Activated naive CD8-positive, alpha-beta T cell treated with anti-CD3 and anti-CD28 coated beads, Interleukin-2, amount 10 ng/mL, durations not matched to agents 7 days and 5 days (primary cell): ENCODE measurements at places on chromosomes 13 and 19. TPM values are rescaled to one million over a fixed set of nuclear protein-coding genes. Genes with fewer than 3 reads are reported as not detected.

Gene NLRP7
- not detected for total RNA-seq

Gene CLEC11A
- 2.4 TPM for total RNA-seq

Gene KIR3DL2
- 0.36 TPM for total RNA-seq

Gene TMPRSS9
- total RNA-seq = 0.22 TPM

DNA sequence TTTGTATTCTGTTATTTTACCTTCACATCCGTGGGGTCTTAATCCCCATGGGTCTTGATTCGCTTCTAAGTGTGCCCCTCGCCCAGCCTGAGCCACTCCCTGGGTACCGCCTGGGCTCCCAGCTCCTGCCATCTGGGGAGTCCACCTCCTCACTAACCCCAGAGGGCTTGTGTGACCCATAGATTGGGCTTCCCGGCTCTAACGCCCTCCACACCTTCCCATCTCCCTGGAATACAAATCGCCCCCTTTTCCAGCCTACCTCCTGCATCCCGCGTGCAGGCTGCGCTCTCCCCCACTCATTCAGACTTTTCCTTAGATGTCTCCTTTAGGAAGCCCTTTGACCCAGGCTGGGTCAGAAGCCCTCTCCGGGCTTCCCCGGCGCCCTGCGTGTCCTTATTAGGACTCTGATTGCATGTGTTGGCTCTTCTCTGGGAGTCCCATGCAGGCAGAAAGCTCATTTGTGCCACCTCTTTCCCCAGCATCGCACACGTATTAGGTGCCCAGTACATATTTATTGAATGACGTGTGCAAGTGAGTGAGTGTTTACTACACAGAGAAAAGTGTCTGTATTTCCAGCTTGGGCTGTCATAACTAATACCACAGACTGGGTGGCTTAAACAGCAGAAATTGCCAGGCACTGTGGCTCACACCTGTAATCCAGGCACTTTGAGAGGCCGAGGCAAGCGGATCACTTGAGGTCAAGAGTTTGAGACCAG lies 757 bp downstream of the CCDC124 start:
- peaks cover 1% of the 10 kb centered on the region for H3K27me3 ChIP-seq
- H3K27ac ChIP-seq = peak overlapping the region; percentile 95
- peaks cover 16% of the 10 kb centered on the region for H3K4me1 ChIP-seq
- H3K36me3 ChIP-seq = no peaks in the 10 kb centered on the region
- no peak for DNase-seq
- peak overlapping the region; percentile 94 for H3K4me3 ChIP-seq

GRCh38 chr19:11375143-11375948 lies 880 bp downstream of the SWSAP1 start:
- H3K36me3 ChIP-seq = peaks cover 14% of the 10 kb centered on the region
- DNase-seq = peak; percentile 81
- no peaks in the 10 kb centered on the region for H3K27me3 ChIP-seq
- no peak overlapping the region for H3K27ac ChIP-seq

GRCh38 chr13:40232311-40233040 lies 434.0 kb downstream of the FOXO1 start:
- peaks cover 10% of the 10 kb centered on the region for H3K36me3 ChIP-seq
- peaks cover 4% of the 10 kb centered on the region for H3K4me1 ChIP-seq
- H3K27me3 ChIP-seq = no peaks in the 10 kb centered on the region
- H3K27ac ChIP-seq = no peak overlapping the region
- no peak for DNase-seq

DNA sequence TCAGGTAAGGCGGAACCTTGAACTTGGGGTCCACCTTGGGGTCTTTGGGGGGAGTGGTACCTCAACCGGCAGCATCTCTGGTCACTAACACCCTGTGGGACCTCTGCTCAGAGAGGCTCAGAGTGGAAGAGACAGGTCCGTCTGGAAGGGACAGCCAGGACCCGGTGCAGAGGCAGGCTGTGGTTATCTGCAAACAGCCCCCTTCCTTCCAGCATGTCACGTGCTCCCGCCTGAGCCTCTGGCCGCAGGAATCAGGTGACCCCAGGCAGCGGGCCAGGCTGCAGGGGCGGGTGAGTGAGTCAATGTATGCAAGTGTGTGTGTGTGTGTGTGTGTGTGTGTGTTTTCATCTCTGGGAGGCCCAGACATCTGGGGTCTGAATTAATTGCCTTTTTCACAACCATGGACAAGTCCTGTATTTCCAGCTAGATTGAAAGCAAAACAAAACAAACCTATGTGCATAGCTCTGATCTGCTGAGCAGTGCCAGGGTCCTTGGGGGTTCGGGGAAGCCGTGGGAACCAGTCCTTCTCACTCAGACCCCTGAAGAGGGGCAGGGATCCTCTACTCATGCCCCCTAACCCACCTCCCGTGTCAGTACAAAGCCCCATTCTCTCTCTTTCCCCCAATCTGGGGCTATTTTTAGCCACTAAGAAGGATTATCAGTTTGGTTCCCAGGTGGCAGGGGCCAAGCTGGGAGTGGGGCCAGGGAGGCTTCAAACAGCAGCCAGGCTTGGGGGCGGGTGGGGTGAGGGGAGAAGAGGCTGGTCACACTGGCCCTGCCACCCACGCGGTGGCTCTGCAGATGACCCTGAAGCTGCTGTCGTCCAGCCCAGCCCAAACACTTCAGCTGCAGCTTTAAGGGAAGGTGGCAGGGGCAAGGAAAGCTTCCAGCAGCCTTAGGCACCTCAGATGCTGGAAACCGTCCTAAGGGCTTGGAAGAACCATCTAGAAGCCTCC lies 31.4 kb downstream of the CERS4 start:
- H3K4me1 ChIP-seq = peaks cover 24% of the 10 kb centered on the region
- H3K27me3 ChIP-seq = no peaks in the 10 kb centered on the region
- H3K27ac ChIP-seq = peak overlapping the region; percentile 77
- H3K4me3 ChIP-seq = peak overlapping the region; percentile 61
- peak; percentile 72 for DNase-seq

DNA sequence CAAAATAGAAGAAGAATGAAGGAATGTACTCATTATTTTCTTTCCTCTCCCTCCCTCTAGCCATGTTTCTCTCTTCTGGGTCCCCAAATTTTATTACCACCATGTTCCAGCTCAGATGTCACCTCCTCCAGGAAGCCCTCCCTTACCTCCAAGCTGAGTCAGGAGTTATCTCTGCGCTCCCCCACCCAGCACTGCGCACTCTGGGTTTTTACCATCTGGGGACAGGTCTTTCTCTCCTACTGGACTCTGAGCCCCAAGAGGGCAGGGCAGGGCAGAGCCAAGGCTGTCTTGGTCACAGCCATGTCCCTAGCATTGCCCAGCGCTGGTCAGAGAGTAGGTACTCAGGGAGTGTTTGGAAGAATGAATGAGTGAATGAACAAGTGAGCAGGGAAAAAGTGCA lies 2.9 kb downstream of the GNG8 start:
- peak overlapping the region; percentile 83 for H3K4me3 ChIP-seq
- no peak for DNase-seq
- peaks cover 18% of the 10 kb centered on the region for H3K4me1 ChIP-seq
- H3K27ac ChIP-seq = peak overlapping the region; percentile 68

- peaks cover 16% of the 10 kb centered on the region for H3K4me1 ChIP-seq
- no peak overlapping the region for H3K4me3 ChIP-seq
- DNase-seq = no peak
- H3K27me3 ChIP-seq = peaks cover 26% of the 10 kb centered on the region
These were observed 2.8 kb upstream of the KLF5 start for GRCh38 chr13:73055813-73056564.

DNA sequence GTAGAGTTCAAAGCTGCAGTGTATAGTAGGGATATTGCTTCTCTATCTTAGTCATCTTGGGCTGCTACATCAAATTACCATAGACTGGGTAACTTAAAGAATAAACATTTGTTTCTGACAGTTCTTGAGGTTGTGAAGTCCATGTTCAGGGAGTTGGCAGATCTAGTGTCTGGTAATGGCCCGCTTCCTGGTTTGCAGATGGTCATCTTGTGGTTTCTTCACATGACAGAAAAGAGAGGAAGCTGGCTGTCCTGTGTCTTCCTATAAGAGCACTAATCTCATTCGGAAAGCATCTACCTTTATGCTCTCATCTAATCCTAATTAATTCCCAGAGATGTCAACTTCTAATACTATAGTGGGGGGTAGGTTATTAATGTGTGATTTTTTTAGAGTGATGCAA lies 6.2 kb downstream of the ZNF763 start:
- H3K27ac ChIP-seq = no peak overlapping the region
- no peak for DNase-seq
- no peaks in the 10 kb centered on the region for H3K4me1 ChIP-seq

DNA sequence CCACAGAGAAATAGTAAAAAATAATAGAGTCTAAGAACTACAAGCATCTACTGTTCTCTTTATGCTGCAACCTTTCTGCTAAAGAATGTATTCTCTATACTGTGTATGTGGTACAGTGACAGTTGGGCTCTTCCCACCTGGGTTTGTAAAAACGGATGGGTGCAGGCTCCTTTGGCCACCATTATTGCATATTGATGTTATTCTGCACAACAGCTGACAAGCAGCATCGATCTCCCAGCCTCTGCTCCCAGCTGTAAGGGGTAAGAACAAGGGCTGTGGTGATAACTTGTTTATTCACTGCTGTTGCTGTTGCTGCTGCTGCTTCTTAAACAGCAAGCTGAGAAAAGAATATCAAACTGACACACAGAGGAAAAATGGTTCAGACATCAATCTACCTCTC lies 56.1 kb downstream of the KCNRG start:
- no peaks in the 10 kb centered on the region for H3K27me3 ChIP-seq
- DNase-seq = no peak
- H3K4me1 ChIP-seq = peaks cover 30% of the 10 kb centered on the region
- no peak overlapping the region for H3K4me3 ChIP-seq
- H3K36me3 ChIP-seq = peaks cover 46% of the 10 kb centered on the region
- H3K27ac ChIP-seq = no peak overlapping the region

- H3K36me3 ChIP-seq = no peaks in the 10 kb centered on the region
- DNase-seq = no peak
- no peaks in the 10 kb centered on the region for H3K4me1 ChIP-seq
These were observed 108.2 kb upstream of the WASF3 start for GRCh38 chr13:26449063-26449848.

DNA sequence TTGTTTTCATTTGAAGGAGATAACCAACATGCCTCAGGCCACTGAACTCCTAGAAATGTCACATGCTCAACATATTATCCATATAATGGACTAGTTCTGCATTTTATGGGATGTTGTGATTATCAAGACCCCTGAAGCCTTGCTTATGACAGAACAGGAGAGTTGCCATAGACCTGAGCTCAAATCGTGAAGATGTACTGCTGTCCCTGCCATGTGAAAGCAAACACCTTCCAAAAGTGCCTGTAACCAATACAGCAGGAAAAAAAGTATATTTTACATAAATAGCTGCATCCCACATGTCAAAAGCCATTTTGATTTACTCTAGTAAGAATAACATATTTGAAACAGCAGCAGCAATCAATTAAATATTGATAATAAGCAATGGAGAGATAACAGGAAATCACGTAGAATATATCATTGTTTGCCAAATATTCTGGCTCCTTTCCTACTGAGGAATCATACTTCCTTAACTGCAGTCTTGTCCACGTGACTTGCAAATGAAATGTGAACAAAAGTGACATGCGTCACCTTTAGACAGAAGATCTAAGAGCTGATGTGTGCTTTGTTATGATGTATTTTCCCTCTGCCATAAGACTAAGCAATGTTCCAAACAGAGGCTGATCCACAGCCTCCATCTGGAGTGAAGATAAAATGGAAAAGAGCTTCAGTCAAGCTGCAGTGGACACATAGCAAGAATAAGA lies 33.5 kb downstream of the SLC25A30 start:
- no peak for DNase-seq
- H3K27me3 ChIP-seq = no peaks in the 10 kb centered on the region
- H3K27ac ChIP-seq = no peak overlapping the region
- peaks cover 14% of the 10 kb centered on the region for H3K4me1 ChIP-seq
- H3K36me3 ChIP-seq = peaks cover 17% of the 10 kb centered on the region

DNA sequence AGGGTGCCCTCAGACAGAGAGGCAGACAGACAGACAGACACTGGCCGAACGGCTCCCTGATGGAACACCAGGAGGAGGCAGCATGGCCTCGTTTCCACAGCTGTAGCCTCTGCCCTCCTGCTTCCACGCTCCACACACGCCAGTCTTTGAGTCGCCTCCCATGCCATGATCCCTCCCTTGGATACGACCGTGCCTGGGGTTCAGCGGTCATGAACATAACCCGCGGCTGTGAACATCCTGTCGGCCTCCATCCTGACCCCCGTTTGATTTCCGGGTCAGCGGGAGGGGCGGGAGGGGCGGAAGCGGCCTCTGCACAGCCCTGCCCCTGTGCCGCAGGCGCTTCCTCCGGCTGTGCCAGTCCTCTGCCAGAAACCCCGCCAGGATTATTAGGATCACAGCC lies 23.4 kb downstream of the GP6 start:
- H3K36me3 ChIP-seq = peaks cover 60% of the 10 kb centered on the region
- H3K27me3 ChIP-seq = no peaks in the 10 kb centered on the region
- peak overlapping the region; percentile 47 for H3K4me3 ChIP-seq
- peak overlapping the region; percentile 13 for H3K27ac ChIP-seq
- no peak for DNase-seq
- H3K4me1 ChIP-seq = peaks cover 2% of the 10 kb centered on the region

DNA sequence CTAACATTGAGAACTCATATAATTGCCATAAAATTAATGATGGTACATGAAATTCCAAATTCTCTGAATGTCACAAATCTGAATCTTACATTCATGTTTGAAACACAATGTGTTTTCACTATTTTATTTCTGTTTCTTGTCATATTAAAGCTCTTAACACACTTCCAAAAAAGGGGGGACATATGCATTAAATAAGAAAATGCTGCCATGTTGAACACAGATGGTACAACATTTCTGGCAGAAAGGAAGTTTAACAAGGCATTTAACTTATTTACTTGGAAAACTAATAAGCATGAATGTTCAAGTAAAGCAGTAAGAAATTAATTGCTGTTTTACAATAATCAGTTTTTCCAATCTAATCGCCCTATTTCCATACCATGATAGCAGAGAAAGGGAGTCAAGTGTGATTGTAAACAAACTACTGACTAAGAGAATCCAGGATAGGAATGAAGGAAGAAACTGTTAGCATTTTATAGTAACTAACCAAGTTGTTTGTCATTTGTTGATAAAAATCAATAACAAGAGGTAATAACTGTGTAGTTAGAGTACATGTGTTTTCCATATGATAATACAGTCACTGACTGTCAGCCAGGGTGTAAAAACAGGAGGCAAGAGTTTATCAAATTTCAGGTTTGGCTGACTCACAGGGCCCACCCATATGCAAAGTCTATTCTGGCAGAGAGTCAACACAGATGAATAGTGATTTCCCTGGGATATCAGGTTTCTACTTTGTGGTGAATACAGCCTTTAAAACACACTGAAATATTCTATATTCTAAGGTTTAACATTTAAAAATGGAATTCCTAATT lies 5.7 kb upstream of the FOXO1 start:
- H3K27me3 ChIP-seq = no peaks in the 10 kb centered on the region
- H3K4me3 ChIP-seq = no peak overlapping the region
- H3K36me3 ChIP-seq = no peaks in the 10 kb centered on the region
- peaks cover 28% of the 10 kb centered on the region for H3K4me1 ChIP-seq
- DNase-seq = no peak
- H3K27ac ChIP-seq = no peak overlapping the region
